ENCODE measurements at places on chromosomes 6 and 20.
A peak's percentile ranks its signal among the peaks of the same experiment; 100 is the strongest.

DNA sequence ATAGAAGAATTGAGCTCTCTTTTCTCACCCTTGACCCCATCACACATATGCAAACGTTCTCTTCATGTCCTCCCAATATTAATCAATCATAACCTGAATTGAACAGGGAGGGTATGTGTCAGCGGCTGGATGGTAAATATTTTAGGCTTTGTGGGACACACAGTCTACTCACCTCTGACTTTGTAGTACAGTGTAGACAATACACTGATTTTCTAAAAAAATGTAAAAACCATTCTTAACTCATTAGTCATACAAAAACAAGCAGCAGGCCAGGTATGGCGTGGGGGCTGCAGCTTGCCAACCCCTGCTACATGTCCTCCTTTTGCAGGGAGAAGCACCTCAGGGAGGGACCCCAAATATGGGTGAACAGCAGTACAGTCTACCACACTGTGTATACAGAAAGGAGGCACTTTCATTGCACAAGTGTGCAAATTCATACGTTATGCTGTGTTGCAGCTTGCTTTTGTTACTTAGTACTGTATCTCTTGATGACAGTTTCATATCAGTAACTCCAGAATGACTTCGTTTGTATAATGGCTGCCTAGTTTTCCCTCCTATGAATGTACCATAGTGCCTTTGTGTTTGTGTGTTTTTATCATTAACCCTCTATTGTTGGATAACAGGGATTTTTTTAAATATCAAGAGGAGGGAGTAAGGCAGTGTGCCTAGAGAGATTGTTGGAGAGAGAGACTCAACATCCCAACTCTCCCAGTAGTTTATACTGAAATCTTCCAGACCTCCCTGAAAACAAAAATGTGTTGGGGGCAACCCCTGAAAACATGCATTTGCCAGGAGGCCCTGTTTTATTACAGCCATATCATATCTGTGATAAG lies 214.3 kb downstream of the ZMYND8 start:
- no peak for DNase-seq

GRCh38 chr6:118565311-118565960 lies 17.3 kb downstream of the PLN start:
- no peak for DNase-seq

GRCh38 chr20:24805456-24806238 lies 143.4 kb upstream of the CST7 start:
- no peak for DNase-seq

DNA sequence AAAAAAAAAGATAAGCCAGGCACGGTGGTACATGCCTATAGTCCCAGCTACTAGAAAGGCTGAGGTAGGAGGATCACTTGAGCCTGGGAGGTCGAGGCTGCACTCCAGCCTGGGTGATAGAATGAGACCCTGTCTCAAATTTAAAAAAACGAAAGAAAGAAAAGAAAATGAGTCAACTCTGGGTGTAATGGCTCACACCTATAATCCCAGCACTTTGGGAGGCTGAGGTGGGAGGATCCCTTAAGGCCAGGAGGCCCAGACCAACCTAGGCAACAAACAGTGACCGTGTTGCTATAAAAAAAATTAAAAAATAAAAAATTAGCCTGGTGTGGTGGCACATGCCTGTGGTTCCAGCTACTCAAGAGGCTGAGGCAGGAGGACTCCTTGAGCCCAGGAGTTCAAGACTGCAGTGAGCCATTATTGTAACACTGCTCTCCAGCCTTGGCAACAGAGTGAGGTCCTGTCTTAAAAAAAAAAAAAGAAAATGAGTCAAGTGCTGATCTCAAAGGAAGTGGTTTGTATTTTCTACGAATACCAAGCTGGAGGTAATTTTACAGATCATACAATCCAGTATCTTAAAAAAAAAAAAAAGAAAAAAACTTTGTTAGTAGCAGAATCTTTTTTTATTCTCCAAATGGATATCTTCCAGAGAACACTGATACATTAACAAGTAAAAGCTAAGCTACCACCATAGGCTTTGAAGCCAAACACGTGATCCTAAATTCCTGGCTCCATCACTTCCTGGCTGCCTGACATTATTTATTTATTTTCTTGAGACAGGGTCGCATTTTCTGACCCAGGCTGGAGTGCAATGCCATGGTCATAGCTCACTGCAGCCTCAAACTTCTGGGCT lies 5.7 kb downstream of the COMMD7 start:
- DNase-seq, result no peak

GRCh38 chr6:117776441-117776840 lies 101.2 kb downstream of the NUS1 start:
- no peak for DNase-seq

GRCh38 chr6:130366107-130367005 lies 539 bp downstream of the TMEM200A start:
- DNase-seq, result peak; percentile 11

GRCh38 chr6:135162678-135163439 lies 18.2 kb upstream of the MYB start:
- peak; percentile 35 for DNase-seq

DNA sequence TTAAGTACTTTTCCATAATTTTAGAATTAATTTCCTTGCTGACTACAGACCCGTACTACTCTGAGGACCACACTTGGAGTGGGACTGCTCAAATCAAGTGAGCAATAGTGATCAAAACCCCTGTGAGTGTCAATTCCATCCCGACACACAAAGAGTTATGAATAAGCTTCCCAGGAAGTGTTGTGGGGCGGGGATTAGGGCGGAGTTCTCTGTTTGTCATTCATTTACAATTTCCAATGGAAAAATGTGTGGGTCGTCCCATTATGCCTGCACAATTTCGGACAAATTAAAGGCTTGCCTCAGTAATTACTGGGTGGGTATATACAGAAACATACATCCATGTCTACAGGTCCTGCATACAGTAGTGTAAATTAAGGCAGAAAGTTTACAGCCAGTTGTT lies 84.2 kb downstream of the ISM1 start:
- no peak for DNase-seq

DNA sequence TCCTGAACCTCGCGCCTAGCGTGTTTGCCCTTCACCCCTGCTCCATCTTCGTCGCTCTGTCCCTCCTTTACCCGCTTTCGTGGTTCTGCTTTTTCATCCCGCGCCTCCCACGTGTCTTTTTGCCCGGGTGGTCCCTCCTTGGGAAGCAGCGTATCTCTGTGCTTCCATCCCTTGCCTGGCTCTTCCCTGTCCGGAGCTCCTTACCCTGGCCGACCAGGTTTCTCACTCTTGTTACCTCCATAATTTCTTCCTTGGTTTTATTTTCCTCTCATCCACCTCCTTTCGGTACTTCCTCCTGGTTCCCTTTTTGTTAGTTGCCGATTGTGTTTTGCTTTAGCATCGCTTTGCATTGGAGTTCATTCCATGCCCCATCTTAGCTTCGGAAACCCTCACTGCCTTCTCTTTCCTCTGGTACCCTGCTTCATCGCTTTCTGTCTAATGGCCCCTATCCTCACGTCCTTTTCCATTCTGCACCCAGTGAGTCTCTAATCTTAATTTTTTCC lies 735 bp downstream of the FAM135A start:
- peak; percentile 2 for DNase-seq

GRCh38 chr6:152404086-152404857 lies 232.9 kb downstream of the SYNE1 start:
- no peak for DNase-seq

DNA sequence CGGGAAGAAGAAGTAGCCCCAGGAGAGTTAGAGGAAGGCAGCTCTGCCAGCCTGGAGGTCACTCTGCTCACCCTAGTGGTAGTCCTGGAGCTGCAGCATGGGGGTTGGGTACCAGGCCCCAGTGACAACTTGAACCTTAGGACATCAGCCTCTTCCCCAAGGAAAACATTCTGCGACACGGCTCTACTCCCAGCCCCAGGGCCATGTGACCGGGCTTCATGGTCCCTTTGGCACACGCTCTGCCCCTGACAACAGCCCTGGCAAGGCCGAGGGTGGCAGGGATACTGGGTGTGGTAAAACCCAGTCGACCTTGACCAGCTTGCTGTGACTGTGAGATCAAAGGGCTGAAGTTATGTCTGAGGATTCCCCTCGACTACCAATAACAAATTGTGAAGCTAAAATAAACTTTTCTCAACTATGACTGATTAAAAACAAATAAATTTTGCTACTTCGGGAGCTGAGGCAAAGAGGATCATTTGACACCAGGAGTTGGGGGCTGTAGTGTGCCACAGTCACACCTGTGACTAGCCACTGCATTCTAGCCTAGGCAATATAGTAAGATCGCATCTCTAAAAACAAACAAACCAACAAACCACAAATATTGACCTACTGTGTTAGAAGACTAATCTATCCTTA lies 24.4 kb upstream of the ARID1B start:
- DNase-seq, result no peak

DNA sequence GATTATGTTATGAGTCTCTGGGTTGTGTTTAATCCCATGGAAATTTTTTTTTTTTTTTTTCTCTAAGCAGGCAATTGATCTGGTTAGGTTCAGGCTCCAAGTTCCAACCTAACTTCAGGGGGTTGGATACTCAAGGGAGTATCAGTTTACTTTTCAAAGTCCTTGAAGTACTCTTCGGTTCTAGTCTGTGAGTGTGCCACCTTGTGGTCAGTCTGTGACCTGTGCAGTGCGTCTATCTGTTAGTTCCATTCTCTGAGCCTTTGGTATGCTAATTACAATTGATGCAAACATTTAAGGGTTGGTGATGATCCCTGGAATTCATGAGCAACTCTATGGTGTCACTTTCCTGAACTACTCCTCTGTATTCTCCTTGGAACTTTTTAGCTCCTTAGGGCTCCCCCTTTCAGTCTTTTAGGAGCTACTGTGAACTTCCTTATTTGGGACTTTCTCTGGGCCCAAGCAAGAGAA lies 342.0 kb downstream of the SOX4 start:
- no peak for DNase-seq

DNA sequence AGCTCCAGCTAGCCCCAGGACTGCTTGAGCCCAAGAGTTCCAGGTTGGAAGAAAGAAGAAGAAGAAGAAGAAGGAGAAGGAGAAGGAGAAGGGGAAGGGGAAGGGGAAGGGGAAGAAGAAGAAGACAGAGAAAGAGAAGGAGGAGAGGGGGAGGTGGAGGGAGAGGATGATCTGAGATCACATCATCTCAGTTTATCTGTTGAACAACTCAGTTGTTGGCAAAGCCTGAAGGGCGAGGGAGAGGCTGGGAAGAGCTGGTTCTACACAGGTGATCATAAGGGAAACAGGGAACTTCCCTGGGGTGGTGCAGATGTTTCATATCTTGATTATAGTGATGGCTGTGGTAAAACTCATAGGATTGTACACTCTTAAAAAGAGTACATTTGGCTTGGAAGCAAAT lies 3.1 kb upstream of the RRBP1 start:
- no peak for DNase-seq

DNA sequence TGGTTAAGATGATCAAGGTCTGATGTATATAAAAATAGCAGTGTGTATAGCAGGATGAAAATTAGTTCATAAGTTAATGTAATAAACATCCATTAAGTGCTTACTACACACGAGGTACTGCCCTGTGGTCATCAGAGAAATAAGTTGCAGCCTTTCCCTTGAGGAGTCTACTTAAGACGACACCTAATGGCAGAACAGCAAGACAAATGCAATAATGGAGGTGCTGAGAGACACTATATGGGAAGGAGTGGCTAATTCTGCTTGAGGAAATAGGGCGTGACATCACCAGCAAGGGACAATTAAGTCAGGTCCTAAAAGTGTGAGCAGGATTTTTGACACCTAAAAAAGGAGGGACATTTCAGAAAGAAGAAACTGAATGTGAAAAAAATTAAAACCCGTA lies 75.2 kb downstream of the BACH2 start:
- DNase-seq, result no peak

- no peak for DNase-seq
Measured at GRCh38 chr20:34983089-34983820, 27.6 kb downstream of the MYH7B start.

- peak; percentile 88 for DNase-seq
Measured at GRCh38 chr6:43667245-43668150, 20.1 kb downstream of the MRPS18A start.

GRCh38 chr6:84242265-84242664 lies 14.8 kb upstream of the CEP162 start:
- DNase-seq, result no peak

- no peak for DNase-seq
Measured at GRCh38 chr20:11626551-11626950, 291.1 kb upstream of the BTBD3 start.

GRCh38 chr6:40276141-40276540 lies 311.0 kb downstream of the LRFN2 start:
- no peak for DNase-seq

DNA sequence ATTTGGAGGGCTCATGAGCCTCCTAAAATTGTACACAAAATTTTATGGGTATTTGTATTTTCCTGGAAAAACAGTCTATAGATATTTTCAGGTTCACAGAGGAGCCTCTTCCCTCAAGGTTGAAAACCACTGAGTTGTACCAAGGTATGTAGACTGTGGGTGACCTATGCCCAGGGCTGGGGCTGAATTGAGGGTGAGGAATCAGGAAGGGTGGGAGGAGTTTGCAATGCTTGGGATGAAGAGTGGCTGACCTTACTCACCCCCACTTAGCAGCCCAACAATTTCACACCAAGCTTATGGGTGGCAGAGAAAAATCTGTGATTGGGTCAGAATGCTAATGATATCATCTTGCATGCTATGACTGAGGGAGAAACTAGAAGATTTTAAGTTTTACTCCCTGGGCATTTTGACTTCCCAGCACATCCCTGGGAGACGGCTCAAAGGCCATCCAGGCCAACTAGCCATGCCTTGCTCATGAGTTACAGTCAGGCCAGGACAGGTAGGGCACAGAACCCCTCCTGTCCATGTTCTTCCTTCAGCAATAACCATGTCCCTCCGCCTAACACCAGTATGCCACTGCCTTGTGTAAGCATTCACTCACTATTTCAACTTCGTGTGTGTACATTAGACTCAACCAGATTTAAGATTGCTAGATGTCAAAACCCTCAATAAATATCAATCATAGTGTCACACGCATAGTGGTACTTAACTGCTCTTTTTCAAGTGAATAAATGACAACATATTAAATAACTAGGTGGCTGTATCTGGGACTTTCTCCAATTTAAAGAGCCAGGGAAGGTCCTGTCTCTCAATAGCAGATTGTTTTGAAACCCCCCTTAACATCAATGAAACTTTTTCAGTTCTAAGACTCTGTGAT lies 16.6 kb downstream of the ADTRP start:
- DNase-seq, result no peak

DNA sequence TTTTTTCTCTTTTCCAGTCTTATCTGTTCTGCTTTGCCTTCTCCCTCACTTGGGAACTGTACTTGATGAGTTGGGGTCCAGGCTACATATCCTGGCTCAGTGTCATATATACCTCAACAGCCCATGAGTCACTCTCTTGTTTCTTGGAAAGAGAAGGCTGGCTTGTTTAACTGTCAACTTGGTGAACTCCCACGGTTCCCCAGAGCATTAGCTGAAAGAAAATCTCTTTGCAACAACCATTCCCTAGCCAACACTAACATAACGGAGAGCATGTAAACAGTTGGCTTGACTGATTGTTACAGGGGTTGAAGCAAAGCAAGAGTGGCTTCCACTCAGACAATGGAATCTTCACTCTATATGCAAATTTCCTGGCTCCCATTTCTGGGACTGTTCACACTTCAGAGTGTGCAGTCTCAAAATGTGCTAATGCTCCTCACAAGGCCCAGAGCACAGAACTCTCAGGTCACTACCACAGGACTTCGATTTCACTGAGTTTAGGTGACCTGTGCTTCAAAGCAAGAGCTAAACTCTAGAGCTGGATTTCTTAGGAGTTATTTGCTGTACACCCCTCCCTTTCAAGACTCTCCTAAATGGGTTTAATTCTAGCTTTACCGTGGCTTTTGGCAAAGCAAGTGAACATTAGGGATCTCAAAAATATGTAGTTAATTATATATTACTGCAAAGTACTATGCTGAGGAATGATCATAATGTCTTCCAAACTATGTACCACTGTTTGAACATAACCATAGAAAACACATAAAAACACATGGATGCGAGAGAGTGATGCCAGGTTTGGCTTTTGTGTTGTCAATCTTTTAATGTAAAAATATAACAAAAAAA lies 609.8 kb downstream of the RFPL4B start:
- no peak for DNase-seq
